Kidney (tissue), 22 donors: ENCODE measurements at places on chromosomes 12 and 14. TPM values are rescaled to one million over a fixed set of nuclear protein-coding genes. Genes with fewer than 3 reads are reported as not detected.
A peak's percentile ranks its signal among the peaks of the same experiment; 100 is the strongest.

The DYRK2 gene
- 35.4 TPM for total RNA-seq

- DNase-seq = no peak
- H3K36me3 ChIP-seq = no peaks in the 10 kb centered on the region
- H3K27me3 ChIP-seq = no peaks in the 10 kb centered on the region
- H3K4me3 ChIP-seq = no peak overlapping the region
- H3K4me1 ChIP-seq = no peaks in the 10 kb centered on the region
- H3K27ac ChIP-seq = peak overlapping the region; percentile 41
These were observed 1.7 kb downstream of the MGST1 start for GRCh38 chr12:16349131-16349460.

- no peak overlapping the region for H3K4me3 ChIP-seq
- H3K27me3 ChIP-seq = no peaks in the 10 kb centered on the region
- no peak for DNase-seq
- no peaks in the 10 kb centered on the region for H3K36me3 ChIP-seq
- H3K4me1 ChIP-seq = no peaks in the 10 kb centered on the region
These were observed 25.5 kb upstream of the COX6A1 start for GRCh38 chr12:120412421-120412820.

The CCDC184 gene
- 2.0 TPM for total RNA-seq

The SYCP3 gene
- 0.25 TPM for total RNA-seq

The RHEBL1 gene
- 0.69 TPM for total RNA-seq

The MTA1 gene
- 112 TPM for total RNA-seq

DNA sequence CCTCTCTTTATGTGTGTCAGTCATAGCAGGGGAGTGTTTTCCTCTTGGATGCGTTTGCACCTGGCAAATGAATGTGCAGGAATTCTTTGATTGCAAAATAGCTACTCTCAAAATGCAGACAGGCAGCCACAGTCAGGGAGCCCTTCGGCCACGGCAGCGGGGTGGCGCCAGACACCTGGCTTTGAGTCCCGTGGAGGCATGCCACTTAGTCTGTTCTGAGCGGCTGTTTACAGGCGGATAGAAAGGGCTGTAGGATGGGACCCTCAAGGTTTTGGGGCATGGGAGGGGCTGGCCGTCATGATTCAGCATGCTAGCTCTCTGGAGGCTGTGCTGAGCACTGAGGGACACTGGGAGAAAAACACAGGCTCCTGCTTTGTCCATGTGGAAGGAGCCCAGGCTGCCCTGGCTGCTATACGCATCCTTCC is 117.1 kb downstream of the SLC25A47 start:
- DNase-seq = peak; percentile 78
- peak overlapping the region; percentile 10 for H3K27ac ChIP-seq
- no peaks in the 10 kb centered on the region for H3K4me1 ChIP-seq
- no peaks in the 10 kb centered on the region for H3K27me3 ChIP-seq
- H3K4me3 ChIP-seq = no peak overlapping the region

DNA sequence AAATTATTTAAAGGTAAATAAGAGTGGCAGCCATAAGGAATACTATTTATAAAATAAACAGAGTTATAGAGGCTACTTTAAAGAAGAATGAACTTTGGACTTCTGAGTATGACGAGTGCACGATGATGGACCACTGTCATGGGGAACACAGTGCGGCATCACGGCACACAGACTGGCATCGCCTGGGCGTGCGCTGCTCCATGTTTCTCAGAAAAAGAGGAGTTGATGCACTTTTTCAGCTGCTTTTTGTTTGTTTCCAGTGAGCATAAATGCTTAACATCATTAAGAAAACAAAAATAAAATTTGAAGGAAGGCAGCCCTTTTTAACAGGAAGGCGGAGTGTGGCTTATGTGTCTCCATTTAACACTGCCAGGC is 23.3 kb upstream of the EAPP start:
- H3K27ac ChIP-seq = no peak overlapping the region
- no peaks in the 10 kb centered on the region for H3K27me3 ChIP-seq

DNA sequence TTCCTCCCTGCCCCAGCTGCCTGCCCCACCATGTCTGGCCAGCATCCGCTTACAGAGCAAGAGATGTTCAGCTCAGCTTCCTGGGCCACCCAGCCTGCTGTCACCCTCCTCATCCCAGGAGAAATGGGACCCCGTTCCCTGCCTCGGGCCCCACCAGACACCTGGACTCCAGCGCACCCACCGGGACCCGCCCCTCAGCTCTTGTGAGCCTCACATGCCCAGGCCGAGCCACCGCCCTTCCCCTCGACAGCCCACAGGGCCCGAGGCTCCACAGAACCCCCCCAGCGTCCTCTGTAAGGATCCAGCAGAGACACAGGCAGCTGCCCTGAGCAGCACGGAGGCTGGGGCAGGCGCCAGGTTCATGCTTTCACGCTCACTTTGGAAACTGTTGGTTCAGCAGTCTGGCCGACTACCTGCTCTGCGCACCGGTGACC is 18.4 kb upstream of the C14orf180 start:
- H3K27me3 ChIP-seq = no peaks in the 10 kb centered on the region
- no peaks in the 10 kb centered on the region for H3K36me3 ChIP-seq
- no peak overlapping the region for H3K4me3 ChIP-seq
- H3K4me1 ChIP-seq = no peaks in the 10 kb centered on the region
- H3K27ac ChIP-seq = no peak overlapping the region
- peak; percentile 75 for DNase-seq

The TAS2R42 gene
- not detected for total RNA-seq

The TAS2R14 gene
- 3.9 TPM for total RNA-seq

GRCh38 chr12:83613586-83614110 is 926.9 kb downstream of the TMTC2 start:
- no peak overlapping the region for H3K27ac ChIP-seq
- H3K27me3 ChIP-seq = no peaks in the 10 kb centered on the region
- no peak for DNase-seq
- no peak overlapping the region for H3K4me3 ChIP-seq

DNA sequence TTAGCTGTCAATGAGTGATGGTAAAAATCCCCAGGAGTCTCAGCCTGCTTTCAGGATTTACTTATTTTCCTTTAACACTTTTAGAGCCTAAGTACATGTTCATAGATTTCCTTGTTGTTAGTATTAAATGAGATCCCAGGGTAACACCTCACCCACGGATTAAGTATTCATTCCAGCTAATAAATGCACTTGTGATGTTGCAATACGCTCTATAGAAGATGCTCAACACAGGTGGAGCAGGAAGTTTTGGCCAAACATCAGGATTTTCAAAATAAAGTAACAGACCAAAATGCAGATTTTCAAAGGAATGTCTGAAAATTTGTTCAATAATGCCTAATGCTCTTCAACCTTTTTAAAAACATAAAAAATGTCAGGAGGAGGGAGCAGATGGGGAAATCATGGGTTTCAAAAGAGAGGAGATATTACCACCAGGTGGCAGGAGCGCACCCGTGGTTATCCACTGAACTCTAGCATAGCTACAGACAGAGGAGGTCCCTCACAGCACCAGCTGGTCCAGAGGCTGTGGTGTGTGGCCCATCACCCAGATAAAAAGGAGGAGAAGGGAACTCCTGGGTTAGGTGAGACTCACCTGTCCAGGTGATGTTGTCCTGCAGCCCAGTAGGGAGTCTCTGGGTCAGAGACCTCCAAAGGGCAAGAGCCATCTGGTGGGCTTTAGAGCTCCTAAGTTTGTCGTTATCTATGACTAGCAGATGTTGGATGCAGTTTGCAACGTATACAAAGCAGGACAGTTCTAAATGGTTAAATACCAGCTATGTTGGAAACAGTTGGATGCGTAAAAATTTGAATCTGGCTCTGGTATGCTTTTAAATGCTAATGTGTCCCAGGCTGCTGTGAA is 1158.4 kb upstream of the TMEM132C start:
- DNase-seq = peak; percentile 35
- H3K4me3 ChIP-seq = no peak overlapping the region
- no peak overlapping the region for H3K27ac ChIP-seq
- no peaks in the 10 kb centered on the region for H3K36me3 ChIP-seq
- H3K27me3 ChIP-seq = no peaks in the 10 kb centered on the region

DNA sequence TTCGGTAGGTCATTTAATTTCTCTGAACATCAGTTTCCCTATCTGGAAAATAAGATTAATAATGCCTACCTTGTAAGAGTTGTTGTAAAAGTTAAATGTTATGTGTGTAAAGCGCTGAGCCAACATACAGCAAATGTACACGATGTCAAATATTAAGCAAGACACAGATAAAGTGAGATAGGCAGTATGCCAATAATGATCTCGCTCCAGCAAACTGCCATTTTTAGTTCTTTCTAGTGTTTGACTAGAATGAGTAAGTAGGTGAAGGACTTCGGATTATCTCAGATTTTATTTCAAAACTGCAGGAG is 840 bp downstream of the DHRS7 start:
- H3K27ac ChIP-seq = peak overlapping the region; percentile 97
- H3K36me3 ChIP-seq = no peaks in the 10 kb centered on the region
- no peaks in the 10 kb centered on the region for H3K4me1 ChIP-seq

The MYF6 gene
- not detected for total RNA-seq

- DNase-seq = no peak
- H3K36me3 ChIP-seq = no peaks in the 10 kb centered on the region
- no peak overlapping the region for H3K27ac ChIP-seq
- H3K4me1 ChIP-seq = no peaks in the 10 kb centered on the region
These were observed 33.7 kb downstream of the LIMA1 start for GRCh38 chr12:50249464-50250182.

- no peak for DNase-seq
- H3K36me3 ChIP-seq = no peaks in the 10 kb centered on the region
- no peaks in the 10 kb centered on the region for H3K27me3 ChIP-seq
- peak overlapping the region; percentile 27 for H3K4me3 ChIP-seq
- H3K27ac ChIP-seq = no peak overlapping the region
These were observed 1.6 kb downstream of the LRRC74A start for GRCh38 chr14:76827696-76828296.

- H3K27me3 ChIP-seq = no peaks in the 10 kb centered on the region
- no peaks in the 10 kb centered on the region for H3K4me1 ChIP-seq
- no peaks in the 10 kb centered on the region for H3K36me3 ChIP-seq
- H3K4me3 ChIP-seq = no peak overlapping the region
- DNase-seq = no peak
These were observed 176.2 kb upstream of the PDZRN4 start for GRCh38 chr12:41011939-41012338.

GRCh38 chr14:59236195-59236594 is 47.7 kb downstream of the DAAM1 start:
- no peaks in the 10 kb centered on the region for H3K27me3 ChIP-seq
- H3K4me3 ChIP-seq = no peak overlapping the region
- H3K36me3 ChIP-seq = no peaks in the 10 kb centered on the region

- H3K4me3 ChIP-seq = no peak overlapping the region
- H3K4me1 ChIP-seq = no peaks in the 10 kb centered on the region
- H3K36me3 ChIP-seq = peaks cover 17% of the 10 kb centered on the region
- H3K27me3 ChIP-seq = no peaks in the 10 kb centered on the region
- no peak for DNase-seq
These were observed 8.1 kb downstream of the TCTN2 start for GRCh38 chr12:123678981-123679380.

- no peak overlapping the region for H3K27ac ChIP-seq
- no peaks in the 10 kb centered on the region for H3K4me1 ChIP-seq
- no peaks in the 10 kb centered on the region for H3K27me3 ChIP-seq
- H3K36me3 ChIP-seq = peaks cover 18% of the 10 kb centered on the region
These were observed 36.1 kb downstream of the SNX6 start for GRCh38 chr14:34593740-34594375.

The A2ML1 gene
- total RNA-seq = not detected

DNA sequence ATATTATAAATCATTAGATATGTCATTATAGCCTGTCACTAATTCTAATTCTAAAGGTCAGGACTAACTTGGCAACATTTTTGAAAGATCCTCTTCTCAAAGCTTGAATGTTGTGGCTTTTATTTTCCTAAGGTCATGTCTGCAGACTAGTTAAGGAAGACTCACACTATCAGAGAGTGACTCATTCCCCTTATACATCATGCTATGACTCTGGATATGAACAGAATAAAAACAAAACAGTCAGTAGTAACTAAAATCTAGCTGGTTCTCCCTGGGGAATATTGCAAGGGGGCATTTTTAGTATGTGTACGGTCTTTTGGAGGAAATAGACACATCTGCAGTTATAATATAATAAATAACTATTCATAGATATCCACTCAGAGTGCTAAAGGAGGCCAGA is 170.6 kb downstream of the SLC2A13 start:
- no peaks in the 10 kb centered on the region for H3K27me3 ChIP-seq
- H3K4me3 ChIP-seq = no peak overlapping the region
- H3K27ac ChIP-seq = no peak overlapping the region
- H3K36me3 ChIP-seq = no peaks in the 10 kb centered on the region

The RAP1B gene
- 157 TPM for total RNA-seq

The RFLNA gene
- total RNA-seq = 0.76 TPM

DNA sequence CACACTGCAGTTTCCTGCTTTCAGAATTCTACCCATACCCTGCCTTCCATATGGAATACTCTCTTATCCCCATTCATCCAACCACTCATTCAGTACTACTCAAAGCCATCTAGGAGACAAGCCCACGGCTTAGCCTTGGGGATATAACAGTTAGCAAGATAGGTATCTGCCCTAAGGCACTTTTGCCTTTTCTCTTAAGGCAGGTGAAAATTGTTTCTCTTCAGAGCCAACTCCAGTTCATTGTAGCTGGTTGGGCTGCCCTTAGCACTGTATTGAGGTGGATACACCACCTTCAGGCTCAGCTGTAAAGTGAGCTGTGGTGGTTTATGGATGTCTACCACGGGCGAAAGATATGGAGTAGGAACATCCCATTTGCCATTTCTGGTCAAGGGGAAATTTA is 729.7 kb upstream of the TBX3 start:
- no peak overlapping the region for H3K27ac ChIP-seq
- no peaks in the 10 kb centered on the region for H3K36me3 ChIP-seq
- H3K27me3 ChIP-seq = no peaks in the 10 kb centered on the region
- no peaks in the 10 kb centered on the region for H3K4me1 ChIP-seq
- H3K4me3 ChIP-seq = no peak overlapping the region

The GPD1 gene
- total RNA-seq = 15.1 TPM

The GPR68 gene
- 1.7 TPM for total RNA-seq

GRCh38 chr14:21383848-21384493 is at the start of gene SUPT16H:
Gene SUPT16H (minus strand): TSS chr14:21384019. CDS start chr14:21383927, 92 bp downstream.
- peak within 1 kb of the TSS; percentile 97 for H3K4me3 ChIP-seq
- H3K36me3 ChIP-seq = peaks cover 8% of the 10 kb centered on the region
- peaks cover 2% of the 10 kb centered on the region for H3K4me1 ChIP-seq
- no peaks in the 10 kb centered on the region for H3K27me3 ChIP-seq
- DNase-seq = peak; percentile 97

GRCh38 chr12:44053549-44054127 is 217.8 kb downstream of the TMEM117 start:
- peaks cover 4% of the 10 kb centered on the region for H3K4me1 ChIP-seq
- no peak for DNase-seq
- H3K4me3 ChIP-seq = no peak overlapping the region
- no peaks in the 10 kb centered on the region for H3K36me3 ChIP-seq
- no peak overlapping the region for H3K27ac ChIP-seq

DNA sequence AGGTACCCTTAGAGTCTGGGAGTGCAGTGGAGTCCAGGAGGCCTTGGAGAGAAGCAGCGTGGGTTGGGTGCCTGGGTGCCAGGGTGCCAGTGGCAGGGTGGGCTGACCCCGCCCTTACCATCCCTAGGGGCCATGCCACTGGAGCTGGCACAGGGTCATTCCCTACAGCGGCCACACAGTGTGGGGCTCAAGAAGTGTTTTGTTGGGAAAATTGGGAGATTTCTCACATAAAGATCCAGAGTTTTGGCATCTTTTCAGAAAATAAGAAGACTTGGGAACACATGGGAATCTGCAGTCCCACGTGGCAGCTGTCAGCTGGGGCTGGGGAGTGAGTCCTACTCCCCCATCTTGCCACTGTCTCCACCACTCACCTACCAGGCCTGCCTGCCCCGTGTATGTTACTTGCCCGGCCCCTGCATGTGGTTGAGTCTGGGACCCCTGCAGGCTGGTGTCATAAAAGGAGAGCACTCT is 4.2 kb downstream of the VASH1 start:
- no peaks in the 10 kb centered on the region for H3K27me3 ChIP-seq
- peaks cover 6% of the 10 kb centered on the region for H3K4me1 ChIP-seq
- no peak overlapping the region for H3K4me3 ChIP-seq
- peak overlapping the region; percentile 41 for H3K27ac ChIP-seq
- no peak for DNase-seq
- H3K36me3 ChIP-seq = no peaks in the 10 kb centered on the region

The SDR9C7 gene
- total RNA-seq = not detected
